ENCODE measurements at places on chromosomes 16 and 17. TPM values are rescaled to one million over a fixed set of nuclear protein-coding genes. Genes with fewer than 3 reads are reported as not detected.

ADAP2 gene
- total RNA-seq, result 9.5 TPM

RND2 gene
- total RNA-seq, result 11.6 TPM

SRR gene
- total RNA-seq, result 10.5 TPM

ITGAL gene
- 2.2 TPM for total RNA-seq

KCNJ2 gene
- 1.3 TPM for total RNA-seq

OR2C1 gene
- 0.20 TPM for total RNA-seq

CD7 gene
- 1.1 TPM for total RNA-seq

CTRL gene
- total RNA-seq, result 2.5 TPM

CYB561 gene
- 18.8 TPM for total RNA-seq

WNT9B gene
- total RNA-seq, result not detected

HS3ST3A1 gene
- total RNA-seq, result 12.1 TPM

RAB37 gene
- 0.45 TPM for total RNA-seq

ITGAD gene
- not detected for total RNA-seq

All from ovary (tissue), 10 donors.